ENCODE measurements at places on chromosomes 1 and 21.

DNA sequence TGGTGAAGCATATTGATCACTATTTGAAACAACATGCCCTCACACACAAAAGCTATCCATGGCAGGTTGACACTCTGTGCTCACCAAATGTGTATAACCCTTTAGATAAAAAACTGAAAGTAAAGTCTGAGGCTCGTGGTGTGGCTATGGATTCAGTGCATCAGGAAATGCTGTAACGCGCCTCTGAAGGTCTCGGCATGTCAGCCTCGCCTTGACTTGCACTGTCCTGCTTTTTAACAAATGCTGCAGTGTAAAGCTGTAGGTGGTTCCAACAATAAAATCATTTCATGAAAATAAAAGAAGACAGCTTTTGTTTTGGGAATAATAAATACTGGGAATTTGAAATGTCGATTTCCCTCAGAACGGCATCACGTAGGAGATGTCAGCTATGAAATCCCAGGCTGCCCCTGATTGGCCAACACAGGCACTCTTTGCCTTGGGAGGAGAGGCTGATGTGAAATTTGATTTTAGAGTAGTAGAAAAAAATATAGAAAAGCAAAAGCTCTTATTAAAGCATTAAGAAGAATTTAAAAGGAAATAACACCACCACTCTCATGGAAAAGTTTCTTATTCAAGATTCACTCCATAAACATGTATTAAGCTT lies 168.2 kb downstream of the DSCAM start:
- no peak for DNase-seq

DNA sequence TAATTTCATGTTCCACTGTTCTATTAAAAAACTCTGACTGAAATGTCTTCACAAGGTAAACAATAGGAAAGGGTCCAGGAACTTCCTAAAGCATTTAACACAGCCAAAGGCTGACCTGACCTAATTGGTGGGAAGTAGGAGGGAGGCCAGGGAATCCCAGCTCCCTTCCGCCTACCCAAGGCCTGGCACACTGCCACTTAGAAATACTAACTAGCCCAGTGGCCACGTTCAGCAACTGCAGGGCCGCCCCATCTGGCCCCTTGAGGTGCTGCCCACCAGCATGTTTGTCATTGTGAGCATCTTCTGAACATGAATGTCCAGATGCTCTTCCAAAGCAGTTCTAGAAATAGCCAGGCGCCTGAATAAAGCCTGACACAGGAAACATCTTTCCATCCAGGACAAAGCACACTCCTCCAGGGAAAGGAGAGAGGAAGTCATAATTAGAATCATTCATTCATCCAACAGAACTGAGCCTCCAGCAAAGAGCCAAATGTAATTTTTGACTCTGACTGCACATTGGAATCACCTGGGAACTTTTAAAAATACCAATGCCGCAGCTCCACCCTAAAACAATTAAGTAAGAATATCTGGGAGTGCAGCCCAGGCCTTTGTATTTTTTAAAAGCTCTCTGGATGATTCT lies 44.6 kb upstream of the BCL9 start:
- DNase-seq: peak; percentile 32

DNA sequence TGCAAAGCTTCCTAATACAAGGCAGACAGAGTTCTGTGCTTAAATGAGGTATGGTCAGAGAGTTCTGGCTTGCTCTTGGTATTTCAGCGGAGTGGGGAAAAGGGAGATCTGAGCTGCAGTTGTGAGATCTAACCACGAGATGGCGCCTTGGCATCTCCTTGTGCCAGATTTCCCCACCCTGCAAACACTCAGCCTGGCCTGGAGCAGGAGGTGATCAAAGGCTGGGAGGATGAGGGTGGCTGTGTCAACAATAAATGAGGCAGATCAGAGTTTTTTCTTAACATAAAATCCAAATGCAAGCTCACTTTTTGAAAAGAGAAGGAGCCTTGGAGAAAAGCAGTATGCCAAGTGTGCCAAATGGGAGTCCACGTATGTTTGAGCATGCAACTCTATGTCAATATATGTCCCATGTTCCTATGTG lies 4.1 kb upstream of the TFAP2E start:
- peak; percentile 92 for DNase-seq

DNA sequence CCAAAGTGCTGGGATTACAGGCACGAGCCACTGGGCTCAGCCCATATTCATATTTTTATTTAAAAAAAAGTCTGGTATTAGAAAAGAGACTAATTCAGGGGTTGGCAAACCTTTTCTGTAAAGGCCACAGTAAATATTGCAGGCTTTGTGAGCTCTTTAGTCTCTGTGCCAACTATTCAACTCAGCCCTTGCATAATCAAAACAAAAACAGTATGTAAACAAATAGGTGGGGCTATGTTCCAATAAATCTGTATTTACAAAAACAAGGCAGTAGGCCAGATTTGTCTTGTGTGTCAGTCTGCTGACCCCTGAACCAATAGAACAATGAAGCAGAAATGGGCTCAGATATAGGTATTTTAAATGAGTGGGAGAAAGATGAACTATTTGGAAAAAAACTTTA lies 49.3 kb downstream of the CDC42BPA start:
- DNase-seq: no peak

DNA sequence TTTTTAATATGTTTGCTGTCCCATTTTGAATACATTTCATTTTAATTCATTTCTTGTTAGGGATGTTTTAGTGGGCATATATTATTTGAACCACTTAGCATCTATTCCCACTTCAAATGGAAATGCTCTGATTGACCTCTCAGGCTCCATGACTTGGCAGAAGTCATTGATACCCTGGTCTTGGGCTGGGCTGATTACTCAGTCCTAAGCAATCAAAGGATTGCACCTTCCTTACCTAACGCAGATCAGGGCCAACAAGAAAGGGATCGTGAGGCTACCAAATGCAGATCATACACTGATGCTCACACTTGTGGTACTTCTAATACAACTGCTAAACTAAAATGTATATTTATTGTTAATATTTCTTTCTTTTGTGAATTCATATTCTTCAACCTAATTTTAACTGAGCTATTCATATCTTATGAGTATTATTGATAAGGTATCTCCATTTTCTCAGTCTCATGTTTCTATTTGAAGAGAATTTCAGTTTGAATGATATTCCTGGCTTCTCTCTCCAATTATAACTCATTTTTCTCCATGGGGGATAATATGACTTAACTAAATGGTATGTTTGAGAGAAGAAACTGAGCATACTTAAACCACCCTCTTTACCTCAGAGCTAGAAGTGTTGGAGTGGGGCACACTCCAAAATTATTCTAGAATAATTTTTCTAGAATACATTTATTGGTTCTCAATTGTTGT lies 615.5 kb upstream of the ADAMTS5 start:
- DNase-seq: no peak

DNA sequence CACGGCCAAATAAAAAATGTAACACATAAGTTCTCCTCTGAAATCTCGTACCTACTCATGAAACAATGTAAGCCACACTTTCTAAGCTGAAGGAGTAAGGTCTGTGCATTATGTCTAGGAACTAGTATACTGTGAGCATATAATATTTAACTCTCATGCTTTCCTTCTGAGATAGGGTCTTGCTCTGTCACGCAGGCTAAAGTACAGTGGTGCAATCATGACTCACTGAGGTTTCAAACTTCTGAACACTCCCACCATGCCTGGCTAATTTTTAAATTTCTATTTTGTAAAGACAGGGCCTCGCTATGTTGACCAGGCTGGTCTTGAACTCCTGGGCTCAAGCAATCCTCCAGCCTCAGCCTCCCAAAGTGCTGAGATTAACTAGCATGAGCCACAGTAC lies 71.3 kb downstream of the AHCTF1 start:
- no peak for DNase-seq

- DNase-seq: no peak
Observed at GRCh38 chr1:36093226-36093625, 4.5 kb downstream of the ADPRS start.

DNA sequence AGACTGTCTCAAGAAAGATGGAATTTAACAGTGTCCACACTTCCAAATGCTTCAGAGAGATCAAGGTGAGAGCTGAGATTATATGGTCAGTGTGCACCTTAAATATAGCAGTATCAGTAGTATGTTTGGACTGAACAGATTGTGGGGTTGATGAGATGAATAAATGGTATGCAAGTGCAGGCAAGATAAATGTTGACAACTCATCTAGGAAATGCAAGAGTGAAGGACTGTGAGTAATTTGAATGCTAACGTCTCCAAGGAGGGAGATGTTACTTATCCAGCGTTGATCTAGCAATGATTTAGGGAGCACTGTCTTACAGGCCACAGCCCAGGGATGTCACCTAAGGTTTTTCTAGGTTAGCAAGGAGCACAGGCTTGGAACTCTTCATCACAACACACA lies 170.7 kb upstream of the GALNT2 start:
- DNase-seq: no peak

DNA sequence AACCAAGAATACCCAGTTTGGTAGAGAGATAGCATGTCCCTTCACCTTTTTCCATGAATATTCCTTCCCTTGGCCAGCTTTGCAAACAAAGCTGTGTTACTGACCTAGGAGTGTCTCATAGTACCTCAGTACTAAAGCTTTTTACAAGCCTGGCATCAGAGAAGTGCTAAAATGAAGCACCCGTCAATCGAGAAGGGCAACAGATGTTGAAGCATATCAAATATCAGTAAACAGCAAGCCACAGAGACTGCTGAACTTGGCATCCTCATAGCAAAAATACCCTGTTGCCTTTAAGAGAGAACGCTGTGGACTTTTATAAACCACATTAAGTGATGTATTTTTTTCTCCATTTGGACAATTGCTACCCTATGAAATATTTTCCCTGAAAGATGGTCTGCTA lies 128.6 kb upstream of the HOOK1 start:
- no peak for DNase-seq

DNA sequence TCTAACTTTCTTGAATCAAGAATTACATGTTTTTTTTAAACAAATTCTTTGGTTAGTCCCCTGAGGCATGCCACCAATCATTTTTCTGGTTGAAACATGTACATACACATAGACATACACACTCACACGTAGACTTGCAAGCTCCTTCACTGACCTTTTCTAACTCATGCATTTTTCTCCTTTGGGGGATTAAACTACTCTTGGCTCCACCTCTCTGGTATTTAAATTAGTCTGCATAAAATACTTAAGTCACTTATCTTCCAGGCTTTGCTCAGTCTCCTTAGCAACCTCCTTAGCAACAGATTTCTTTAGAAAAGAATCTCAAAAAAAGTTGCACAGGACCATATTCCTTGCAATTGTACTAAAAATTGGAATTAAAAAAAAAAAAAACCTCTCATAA lies 440.9 kb upstream of the LRRC7 start:
- no peak for DNase-seq

DNA sequence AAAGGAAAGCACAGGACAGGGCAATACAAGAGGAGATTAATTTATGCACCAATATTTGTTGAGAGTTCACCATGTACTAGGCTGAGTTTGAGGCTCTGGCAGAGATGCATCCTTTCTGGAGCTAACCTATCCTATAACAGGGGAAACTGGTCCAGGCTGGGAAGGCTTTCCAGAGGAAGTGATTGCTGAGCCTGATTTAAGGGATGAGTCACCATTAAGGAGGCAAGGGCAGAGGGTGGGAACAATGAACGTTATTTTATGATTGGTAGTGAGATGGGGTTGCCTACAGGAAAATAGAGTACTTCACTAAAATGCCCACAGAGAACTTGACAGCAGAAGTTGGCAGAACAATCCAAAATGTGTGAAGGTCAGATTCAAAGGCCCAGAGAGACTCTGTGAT lies 141.4 kb downstream of the PLPP3 start:
- no peak for DNase-seq

DNA sequence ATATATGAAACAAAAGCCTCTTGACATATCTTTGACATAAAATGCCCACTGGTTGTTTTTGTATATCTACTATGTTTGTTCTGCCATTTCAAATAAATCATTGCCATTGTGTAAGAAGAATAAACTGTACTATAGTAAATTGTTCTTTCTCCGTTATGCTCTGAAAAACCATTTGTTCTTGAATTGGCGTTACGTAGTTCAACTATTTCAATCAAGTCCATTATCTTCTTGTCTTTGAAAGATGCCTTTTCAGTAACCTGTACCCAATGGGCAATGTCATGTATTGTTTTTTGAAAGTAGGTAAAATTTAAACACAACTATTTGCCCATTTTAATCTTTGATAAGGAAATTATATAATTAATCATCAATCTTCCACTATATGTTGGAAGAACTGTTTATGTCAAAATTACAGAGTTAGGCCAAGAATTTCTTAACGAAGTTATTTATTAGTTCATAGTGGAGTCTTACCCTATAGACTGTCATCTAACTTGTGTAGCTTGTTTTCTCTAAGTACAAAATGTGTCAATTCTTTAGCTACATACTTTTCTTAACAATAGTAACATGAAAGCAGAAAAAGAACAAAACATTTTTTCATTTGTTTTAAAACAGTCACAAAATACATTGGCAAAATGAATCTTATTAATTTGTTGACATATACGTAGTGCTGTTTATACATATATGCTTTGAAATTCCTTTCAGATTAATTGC lies 294.8 kb downstream of the PTPRC start:
- DNase-seq: peak; percentile 34

DNA sequence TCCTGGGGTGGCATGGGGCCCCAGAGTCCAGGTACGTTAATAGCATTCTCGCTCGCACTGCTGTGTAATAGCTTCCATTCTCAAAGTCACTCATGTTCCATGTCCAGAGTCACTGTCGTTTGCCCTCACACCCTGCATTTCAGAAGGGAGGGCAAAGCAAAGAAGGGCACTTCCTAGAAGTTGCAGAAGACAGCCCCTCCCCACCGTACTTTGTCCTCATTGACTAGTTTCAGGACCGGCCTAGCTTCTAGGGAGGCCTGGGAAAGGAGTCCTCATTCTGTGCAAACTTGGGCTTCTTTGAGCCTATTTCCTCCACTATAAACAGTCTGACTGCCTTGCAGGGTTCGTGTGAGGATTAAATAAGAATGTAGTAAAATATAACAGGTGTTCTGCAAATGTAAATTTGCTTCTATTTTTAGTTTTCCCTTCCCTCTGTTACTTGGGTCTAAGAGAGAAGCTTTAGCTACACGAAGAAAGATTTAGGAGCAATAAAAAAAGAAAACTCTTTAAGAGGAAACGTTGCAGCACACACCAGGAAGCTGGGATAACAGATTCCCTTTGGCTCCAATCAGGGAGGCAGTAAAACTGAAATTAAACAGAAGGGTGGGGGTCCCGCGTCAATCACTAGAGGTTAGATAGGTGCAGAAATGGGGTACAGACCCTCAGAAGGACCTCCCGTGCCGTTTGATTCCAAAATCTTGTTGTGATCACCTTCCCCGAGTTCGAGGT lies 40.1 kb downstream of the ACTL8 start:
- no peak for DNase-seq
